ENCODE measurements at places on chromosomes 4 and X. TPM values are rescaled to one million over a fixed set of nuclear protein-coding genes. Genes with fewer than 3 reads are reported as not detected.

DNA sequence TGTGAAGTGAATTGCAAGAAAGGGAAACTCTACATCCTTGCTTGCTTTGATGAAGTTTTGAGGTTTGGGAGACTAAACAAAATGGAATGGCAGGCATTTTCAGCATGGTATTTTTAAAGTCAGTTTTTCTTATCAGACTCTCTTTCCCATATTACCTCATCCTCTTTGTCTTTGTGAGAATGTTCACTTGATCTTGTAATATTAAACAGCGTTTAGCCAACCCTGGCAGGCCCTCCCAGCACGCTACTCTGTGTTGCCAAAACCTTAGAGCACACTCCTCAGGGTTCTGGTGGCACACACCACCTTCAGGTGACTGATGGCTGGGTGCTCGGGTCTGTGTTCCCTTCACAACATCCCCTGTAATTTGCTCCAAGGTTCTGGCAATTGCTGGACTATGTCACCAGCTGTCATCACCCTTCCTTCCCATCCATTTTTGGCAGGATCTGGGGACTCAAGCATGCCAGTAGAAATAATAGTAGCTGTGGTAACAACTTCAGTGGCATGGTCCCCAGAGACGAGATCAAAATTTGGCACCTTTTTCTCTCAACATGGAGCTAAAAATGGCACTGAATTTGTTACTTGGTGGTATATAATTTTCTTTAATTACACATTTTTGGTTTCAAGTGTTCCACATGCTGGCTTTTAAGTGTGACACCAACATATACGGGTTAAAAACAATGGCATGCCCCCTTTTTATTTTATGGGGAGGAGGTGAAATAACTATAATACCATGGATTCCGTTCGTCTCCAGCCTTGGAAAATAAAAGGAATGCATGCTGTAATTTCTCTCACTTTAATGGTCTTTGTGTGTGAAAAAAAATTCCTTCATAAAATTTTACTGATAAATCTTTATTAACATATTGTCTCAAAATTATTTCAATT is 273.1 kb downstream of the DCTD start:
- no peak for DNase-seq
- no peak overlapping the region for H3K27ac ChIP-seq
- H3K4me3 ChIP-seq, result no peak overlapping the region
- H3K4me1 ChIP-seq, result peaks cover 4% of the 10 kb centered on the region
- no peaks in the 10 kb centered on the region for H3K27me3 ChIP-seq

GRCh38 chrX:20620306-20620705 is 353.6 kb upstream of the RPS6KA3 start:
- H3K4me3 ChIP-seq, result no peak overlapping the region
- DNase-seq, result no peak

GRCh38 chr4:113069212-113069892 is 19.9 kb downstream of the ANK2 start:
- peaks cover 9% of the 10 kb centered on the region for H3K4me1 ChIP-seq
- H3K36me3 ChIP-seq, result no peaks in the 10 kb centered on the region
- H3K4me3 ChIP-seq, result no peak overlapping the region
- no peak overlapping the region for H3K27ac ChIP-seq

Gene TLR6
- total RNA-seq, result 0.56 TPM

Gene TEX13B
- not detected for total RNA-seq

Gene PDZD4
- total RNA-seq, result 23.9 TPM
